AG10803 (cell line): ENCODE measurements at places on chromosomes 11 and 22.

GRCh38 chr11:118914987-118915386, 10.7 kb downstream of the BCL9L start:
- DNase-seq: no peak

GRCh38 chr11:73186294-73186850, 31.7 kb upstream of the P2RY2 start:
- DNase-seq: no peak

DNA sequence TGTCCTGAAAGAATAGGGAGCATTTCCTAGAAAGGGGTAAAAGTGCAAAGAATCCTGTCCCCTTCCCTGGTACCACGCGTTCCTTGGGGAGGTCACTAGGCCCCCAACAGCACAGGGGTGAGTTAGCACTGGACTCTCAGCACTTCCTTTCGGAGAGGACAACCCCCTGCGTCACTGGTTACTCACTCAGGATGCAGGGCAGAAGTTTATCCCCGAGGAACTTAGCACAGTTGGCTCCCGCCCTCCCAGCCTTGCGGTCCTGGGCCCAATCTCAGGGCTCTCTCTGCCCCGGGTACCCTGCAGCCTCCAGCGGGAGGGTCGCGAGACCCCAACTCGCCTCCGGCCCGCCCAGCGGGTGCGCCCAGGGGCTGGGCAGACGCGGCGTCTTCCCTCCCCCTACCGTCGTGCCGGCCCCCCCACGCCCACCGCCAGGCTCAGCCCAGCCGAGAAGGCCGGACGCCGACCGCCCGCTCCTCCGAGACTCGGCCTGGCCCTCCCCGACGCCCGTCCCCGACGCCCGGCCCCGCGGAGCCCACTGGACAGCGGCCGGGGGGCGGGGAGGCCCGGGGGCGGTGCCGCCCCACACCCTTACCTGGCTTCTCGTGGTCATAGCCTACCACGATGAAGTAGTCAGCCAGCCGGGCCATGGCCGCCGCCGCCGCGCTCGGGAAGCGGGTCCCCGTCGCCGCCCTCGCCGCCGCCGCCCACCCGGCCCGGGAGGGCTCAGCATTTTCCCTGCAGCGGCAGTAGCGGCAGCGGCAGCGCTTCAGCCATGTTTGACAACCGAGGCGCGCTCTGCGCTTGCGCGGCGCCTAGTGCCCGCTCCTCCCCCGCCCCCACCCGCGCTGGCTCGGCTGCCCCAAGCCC, at the start of gene SBF2:
TSS of gene SBF2 (minus strand) at position 797 of the 867 bp plus-strand sequence. CDS start at position 647, 150 bp downstream.
- peak; percentile 90 for DNase-seq

DNA sequence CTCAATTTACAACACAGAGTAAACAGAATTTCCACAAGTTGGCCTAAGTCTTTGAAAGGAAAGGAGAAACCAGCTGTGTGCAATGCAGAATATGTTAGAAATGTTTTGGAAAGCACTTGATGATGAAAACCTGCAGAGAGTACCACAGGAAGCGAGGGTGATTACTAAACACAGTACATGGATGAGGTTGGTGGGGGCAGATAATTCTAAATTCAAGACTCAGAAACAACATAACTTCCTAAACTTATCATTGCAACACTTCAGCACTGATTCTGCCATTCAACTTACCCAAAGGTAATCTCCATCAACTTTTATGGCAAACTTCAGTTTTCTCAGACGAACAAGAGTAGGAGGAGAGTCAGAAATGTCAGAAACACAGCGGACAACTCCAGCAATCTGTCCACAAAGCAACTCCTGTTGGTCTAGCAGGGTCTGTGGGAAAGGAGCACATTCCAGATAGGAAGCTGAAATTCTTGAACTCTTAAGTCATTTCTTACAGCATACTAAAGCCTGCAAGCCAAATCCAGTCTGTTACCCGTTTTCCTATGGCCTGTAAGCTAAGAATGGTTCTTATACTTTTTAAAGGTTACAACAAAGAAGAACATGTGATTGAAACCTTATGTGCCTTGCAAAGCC, 6.8 kb downstream of the HPS4 start:
- peak; percentile 54 for DNase-seq

GRCh38 chr11:1708716-1709115, 11.7 kb downstream of the KRTAP5-6 start:
- DNase-seq: no peak

DNA sequence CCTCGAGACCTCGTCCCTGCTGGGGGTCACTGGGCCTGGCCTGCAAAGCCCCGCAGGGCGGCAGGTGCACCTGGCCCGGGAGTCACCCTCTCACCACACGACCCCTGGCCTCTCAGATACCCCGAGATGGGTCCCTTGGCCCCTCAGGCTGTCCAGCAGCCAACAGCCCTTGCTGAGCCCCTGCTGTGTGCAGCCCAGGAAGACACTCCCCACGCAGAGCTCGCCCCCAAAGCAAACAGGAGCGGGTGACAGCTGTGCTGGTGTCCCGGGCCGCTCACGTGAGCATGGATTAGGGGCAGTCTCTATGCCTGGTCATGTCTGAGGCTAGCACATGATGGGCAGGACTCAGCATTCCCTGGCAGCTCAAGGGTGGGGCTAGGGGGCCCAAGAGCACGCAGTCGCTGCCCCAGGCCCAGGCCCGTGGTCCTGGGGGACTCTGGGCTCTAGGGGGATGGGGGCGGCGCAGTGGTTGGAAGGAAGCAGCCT, 31.3 kb downstream of the WNT7B start:
- no peak for DNase-seq

DNA sequence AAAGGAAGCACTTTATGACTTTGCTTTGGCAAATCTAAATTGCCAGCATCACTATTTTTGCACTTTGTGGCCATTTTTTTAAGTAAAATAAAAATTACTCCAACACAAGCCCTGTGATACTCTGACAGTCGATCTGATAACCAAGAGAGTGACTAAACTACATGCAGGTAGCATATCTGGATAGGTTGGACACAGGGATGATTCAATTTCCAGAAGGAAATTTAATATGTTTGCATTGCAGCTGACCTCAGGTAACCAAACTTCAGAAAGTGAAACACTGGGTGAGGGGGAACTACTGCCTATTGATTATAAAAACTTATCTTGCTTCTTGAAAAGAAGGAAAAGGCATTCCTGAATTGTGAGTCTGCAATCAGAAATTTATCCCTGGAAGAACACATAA, 13.9 kb downstream of the OR5B3 start:
- DNase-seq: no peak

GRCh38 chr11:60242740-60243239, at the start of gene MS4A4E:
Gene MS4A4E (minus strand): TSS chr11:60243137. CDS start chr11:60230055, 13,082 bp downstream.
- no peak for DNase-seq

DNA sequence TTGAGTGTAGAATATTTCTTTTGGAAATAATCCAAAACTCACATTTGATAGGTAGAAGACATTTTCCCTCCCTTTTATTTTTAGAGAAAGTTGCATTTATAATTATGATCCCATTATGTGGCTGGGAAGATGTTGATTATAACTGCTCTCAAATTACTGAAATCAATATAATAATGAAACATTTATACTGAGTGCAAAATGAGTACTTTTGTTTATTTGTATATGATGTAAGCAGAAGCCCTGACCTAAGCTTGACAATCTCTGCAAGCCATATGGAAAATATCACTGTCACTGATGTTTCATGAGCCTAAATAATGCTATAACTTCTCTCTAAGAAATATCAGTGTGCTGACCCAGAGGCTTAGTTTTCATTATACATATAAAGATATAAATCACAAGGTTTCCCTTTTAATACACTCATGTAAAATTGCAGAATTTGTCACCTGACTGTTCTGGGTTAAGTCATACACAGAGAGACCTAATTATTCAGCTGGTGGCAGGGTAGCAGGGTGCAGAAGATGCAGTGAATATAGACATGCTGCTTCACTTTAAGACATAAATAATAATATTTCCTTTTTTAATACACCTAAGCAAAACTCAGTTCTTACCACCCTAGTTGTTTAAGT, 99.2 kb downstream of the BBOX1 start:
- no peak for DNase-seq

DNA sequence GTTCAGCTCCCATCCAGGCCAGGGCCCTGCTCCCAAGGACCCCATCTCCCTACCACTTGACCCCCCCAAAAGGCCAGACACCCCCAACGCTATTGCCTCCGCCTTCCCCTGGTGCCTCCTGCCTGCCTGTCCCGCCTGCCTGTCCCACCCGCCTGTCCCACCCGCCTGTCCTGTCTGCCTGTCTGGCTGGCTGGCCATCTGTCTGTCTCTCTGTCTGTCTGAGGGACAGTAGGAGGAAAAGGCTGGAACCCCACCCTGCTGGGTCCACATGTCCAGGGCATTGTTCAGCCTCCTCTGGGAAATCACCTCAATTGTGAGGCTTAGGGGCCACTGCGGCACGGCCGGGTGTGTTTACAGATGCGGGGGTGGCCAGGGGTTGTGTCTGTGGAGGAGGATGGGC, 25.3 kb upstream of the CBX7 start:
- DNase-seq: no peak

DNA sequence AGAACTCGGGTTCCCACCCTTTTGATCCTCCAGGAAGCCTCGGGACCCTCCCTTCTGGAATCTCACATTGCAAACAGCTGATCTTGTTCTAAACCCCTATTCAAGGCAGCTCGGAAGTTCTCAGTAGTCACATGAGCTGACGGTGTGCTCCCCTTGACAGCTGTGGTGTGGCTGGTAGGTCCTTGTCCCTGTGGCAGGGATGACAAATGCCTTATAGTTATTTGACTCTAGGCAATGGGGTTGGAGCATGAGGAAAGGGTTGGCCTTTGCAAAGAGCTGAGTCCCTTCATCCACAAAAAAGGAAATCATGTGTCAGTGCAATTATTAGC, 23.6 kb downstream of the EIF4G2 start:
- no peak for DNase-seq

GRCh38 chr22:41448189-41448808, 1.7 kb upstream of the TOB2 start:
- DNase-seq: peak; percentile 99
